ENCODE measurements at places on chromosomes 1 and 21. TPM values are rescaled to one million over a fixed set of nuclear protein-coding genes. Genes with fewer than 3 reads are reported as not detected.

Gene SYDE2
- 12.6 TPM for total RNA-seq

DNA sequence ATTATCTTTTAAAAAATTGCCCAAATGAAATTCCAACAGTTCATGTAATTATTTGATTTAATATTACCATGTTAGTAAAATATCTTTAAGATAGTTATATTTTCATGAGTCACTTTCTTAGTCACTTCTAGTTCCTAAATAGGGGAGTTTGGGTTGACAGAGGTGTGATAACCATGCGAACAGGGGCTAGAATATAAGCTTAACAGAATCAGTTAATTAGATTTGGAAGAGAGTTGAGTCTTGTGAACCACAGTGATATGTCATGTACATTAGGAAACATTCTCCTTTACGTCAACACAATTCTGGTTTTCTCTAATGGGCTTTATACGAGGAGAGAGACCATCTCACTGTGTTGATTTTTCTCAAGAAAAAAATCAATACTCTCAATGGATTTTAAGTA is 64.8 kb upstream of the ZNF281 start:
- no peak overlapping the region for H3K27ac ChIP-seq
- H3K27me3 ChIP-seq: no peaks in the 10 kb centered on the region
- H3K36me3 ChIP-seq: peaks cover 8% of the 10 kb centered on the region
- no peak for DNase-seq
- no peaks in the 10 kb centered on the region for H3K4me1 ChIP-seq

GRCh38 chr1:95035536-95035935 is 37.2 kb downstream of the ALG14 start:
- no peak overlapping the region for H3K4me3 ChIP-seq
- H3K4me1 ChIP-seq: no peaks in the 10 kb centered on the region
- H3K36me3 ChIP-seq: no peaks in the 10 kb centered on the region
- no peak overlapping the region for H3K27ac ChIP-seq

GRCh38 chr1:87314091-87314490 is 14.6 kb upstream of the LMO4 start:
- H3K36me3 ChIP-seq: no peaks in the 10 kb centered on the region
- DNase-seq: no peak
- peaks cover 7% of the 10 kb centered on the region for H3K4me1 ChIP-seq
- no peak overlapping the region for H3K27ac ChIP-seq
- H3K27me3 ChIP-seq: no peaks in the 10 kb centered on the region
- no peak overlapping the region for H3K4me3 ChIP-seq

DNA sequence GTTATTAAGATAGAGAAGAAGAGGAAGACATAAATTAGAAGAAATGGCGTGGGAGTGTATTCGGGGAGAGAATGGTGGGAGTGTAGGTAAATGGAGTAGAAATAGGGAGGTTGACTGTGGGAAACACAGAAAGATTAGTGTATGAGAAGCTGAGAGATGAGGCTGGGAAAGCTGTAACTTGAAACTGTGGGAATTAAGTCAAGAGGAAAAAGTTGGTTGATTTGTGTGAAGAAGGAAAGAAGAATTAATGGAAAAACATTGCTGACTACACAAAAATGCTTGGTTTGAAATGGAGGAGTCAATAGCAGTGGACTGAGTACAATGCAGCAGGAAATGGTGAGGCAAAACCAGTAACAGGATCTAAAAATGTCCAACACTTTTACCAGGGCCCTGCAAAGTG is 448.3 kb downstream of the PTPRC start:
- no peaks in the 10 kb centered on the region for H3K27me3 ChIP-seq
- H3K4me1 ChIP-seq: peaks cover 2% of the 10 kb centered on the region
- no peak overlapping the region for H3K4me3 ChIP-seq
- H3K36me3 ChIP-seq: no peaks in the 10 kb centered on the region
- H3K27ac ChIP-seq: no peak overlapping the region

- no peaks in the 10 kb centered on the region for H3K36me3 ChIP-seq
- no peak for DNase-seq
- no peak overlapping the region for H3K27ac ChIP-seq
- H3K27me3 ChIP-seq: peaks cover 36% of the 10 kb centered on the region
- no peak overlapping the region for H3K4me3 ChIP-seq
Measured at GRCh38 chr1:23899070-23899469, 14.1 kb downstream of the CNR2 start.
